ENCODE measurements at places on chromosomes 6 and 20.

DNA sequence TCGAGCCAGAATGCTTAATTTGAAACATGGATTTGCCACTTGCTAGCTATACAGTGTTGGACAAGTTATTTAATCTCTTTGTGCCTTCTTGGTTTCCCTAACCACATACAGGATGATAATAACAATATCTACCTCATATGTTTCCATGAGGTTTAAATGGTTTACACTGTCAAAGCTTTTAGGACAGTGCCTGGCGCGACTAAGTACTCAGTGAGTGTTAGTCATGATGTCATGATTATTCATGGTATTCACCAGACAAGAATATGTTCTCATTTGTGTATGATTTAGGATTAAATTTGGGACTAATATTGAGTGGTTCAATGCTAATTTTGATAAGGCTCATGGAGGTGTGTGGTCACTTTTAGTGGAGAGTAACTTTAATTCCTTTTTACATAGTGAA is 167.4 kb downstream of the EYA4 start:
- DNase-seq = no peak

GRCh38 chr6:31791324-31792089 is 4.0 kb downstream of the VARS1 start:
- DNase-seq = peak; percentile 37

- peak; percentile 41 for DNase-seq
Observed at GRCh38 chr6:29887819-29888776, 54.2 kb upstream of the HLA-A start.

GRCh38 chr6:31720196-31720770 is 1.3 kb downstream of the LY6G6C start:
- DNase-seq = no peak

GRCh38 chr6:73989428-73989827 is 293.4 kb downstream of the CD109 start:
- no peak for DNase-seq

DNA sequence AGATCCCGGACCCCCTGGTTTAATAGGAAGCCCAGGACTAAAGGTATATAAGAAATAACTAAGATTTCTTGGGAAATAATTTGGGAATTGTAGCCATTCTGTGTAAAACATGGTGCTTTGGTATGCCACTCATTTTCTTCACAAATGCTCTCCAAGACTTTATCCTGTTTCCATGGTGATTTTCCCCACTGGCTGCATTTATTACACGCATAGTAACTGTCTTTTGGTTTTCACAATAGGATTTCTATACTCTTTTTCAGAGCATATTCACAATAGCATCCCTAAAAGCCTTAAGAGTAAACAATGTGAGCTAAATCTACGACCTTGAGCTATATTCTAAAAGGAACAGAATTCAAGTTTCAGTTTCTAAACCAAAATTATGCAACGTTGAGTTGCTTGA is 160.8 kb downstream of the COL9A1 start:
- DNase-seq = no peak

GRCh38 chr6:41255638-41256246 is 27.6 kb downstream of the TREML4 start:
- no peak for DNase-seq

DNA sequence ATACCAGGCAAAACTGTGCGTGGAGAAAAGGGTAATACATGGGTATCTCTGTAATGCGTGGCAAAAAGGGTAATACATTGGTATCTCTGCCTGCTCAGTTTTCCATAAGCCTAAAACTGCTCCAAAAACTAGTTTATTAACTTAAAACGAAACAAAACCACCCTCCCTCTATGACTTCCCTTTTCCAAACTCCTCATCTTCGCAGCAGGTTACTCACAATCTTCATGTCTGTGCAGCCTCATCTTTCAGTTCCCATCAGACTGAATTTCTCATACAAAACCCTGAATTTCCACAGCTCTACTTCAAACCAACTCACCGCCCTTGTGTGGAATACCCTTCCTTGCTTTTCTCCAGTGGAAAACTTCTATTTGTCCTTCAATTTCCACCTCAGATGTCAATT is 199.4 kb downstream of the PHACTR1 start:
- no peak for DNase-seq

DNA sequence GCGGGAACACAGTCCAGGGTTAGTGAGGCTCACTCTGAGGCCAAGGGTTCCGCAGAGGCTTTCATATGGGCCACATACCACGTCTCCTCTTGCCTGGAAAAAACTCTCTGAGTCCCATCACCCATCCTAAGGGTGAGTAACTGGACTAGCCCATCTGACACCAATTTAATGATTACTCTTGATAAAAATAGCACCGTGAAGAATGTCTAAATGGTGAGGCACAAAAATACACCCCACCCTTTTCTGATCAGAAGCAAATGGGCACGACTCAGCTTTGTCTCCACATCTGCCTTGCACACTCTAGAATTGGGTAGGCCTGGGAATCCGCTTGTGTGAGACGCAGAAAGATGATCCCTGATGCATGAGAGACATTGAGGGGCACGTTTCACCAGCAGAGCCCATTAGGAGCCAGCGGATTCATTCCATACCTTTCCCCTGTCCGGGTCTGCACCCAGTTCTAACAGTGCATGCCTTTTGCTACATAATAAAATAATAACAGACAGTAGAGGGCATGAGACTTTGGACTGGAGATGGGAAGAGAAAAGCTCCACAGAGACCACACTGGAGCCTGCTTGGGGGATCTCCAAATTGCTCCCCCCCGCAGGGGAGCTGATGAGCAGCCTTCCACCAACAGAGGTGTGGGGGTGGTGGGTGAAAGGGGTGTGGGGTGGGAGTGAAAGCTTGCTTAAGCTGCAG is 110.0 kb upstream of the KCNK16 start:
- DNase-seq = no peak

DNA sequence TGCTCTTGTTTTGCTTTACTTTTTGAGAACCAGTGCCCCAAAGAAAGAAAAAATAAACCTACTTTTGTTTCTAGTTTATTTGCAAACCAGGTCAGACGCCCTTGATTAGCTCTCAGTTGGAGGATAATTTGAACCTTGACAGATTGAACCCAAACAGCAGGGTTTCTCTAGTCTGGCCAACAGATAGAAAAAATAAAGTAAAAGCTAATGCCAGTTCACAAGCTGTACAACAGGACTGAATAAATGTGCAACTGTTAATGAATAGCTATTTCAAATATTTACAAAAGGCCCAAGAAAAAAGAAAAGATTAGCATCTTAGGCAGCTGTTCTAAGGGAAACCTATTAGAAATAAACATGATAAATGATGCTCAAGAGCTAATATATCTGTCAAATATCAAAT is 331.8 kb downstream of the CDKAL1 start:
- DNase-seq = no peak

- DNase-seq = no peak
Observed at GRCh38 chr6:14877758-14878157, 368.1 kb upstream of the JARID2 start.

- no peak for DNase-seq
Observed at GRCh38 chr6:63425493-63425892, 105.7 kb upstream of the LGSN start.

DNA sequence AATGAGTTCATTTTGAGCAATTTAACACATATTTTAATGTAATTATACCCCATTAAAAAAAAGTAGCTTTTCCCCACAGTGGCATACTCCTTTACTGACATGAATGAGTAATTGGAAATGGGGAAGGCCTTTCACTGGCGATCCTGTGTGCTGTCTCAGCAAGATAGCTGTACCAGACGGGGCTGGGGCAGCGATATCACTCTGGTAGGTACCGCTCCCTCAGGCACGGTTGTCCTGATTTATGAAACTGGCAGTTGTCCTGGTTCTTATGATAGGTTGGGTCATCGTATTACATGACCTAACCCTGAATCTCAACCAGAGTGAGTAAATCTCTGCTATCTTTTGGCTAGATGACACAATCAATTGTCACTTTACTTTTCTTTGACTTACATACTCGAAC is 355.0 kb upstream of the MAP3K7 start:
- DNase-seq = no peak

GRCh38 chr6:112634376-112634775 is 287.2 kb downstream of the RFPL4B start:
- no peak for DNase-seq

DNA sequence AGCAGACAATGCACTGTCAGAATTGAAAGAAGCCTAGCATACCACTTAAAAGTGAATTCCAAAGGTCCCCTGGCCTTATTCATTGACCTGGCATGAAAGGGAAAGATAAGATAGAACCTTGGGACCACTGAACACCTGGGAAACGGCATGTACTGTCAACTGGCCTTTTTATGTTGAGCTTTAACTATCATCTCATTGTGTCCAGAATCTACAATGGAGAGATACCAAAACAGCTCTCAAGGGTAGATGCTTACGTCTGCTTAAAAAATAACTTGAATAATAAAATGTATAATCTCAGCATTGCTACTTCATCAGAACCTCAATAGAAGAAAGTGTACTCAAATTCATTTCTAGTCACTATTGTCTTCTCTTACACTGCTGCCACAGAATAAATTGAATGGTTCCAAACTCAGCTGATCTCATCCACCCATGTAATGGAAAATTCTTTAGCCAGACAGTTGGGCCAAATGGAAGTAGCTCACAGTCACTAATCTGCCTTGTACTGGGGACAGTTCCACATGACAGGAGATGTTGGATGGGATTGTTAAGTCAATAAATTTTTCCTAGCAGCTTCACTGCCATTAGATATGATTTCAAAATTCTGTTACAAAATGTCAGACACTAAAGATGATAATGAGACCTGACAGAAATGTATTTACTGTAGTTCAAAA is 93.8 kb downstream of the MLIP start:
- no peak for DNase-seq

GRCh38 chr6:42820512-42821340 is 38.9 kb downstream of the BICRAL start:
- DNase-seq = no peak

GRCh38 chr6:84547341-84547801 is 217.0 kb downstream of the TBX18 start:
- no peak for DNase-seq

GRCh38 chr6:74199215-74199915 is 503.4 kb downstream of the CD109 start:
- DNase-seq = no peak

DNA sequence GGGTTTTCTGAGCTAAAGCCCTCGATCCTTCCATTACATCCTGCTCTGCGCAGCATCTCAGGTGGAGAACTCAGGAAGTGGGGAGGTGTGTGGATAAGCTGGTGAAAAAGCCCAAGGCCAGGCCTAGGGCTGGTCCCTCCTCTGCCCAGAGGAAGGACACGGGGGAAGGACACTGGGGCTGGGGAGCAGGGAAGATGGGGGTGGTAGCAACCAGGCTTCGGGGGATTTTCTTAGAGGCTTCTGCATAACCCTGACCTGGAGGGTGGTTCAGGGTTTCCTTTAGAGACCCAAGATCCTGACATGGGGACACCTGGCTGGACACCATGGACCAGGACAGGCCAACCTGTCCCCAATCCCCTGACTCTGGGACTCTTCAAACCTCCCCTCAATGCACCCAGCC is 37.9 kb downstream of the SUN5 start:
- no peak for DNase-seq

- no peak for DNase-seq
Observed at GRCh38 chr6:408148-408547, 16.6 kb downstream of the IRF4 start.

- DNase-seq = no peak
Observed at GRCh38 chr6:138430361-138431145, 26.5 kb downstream of the HEBP2 start.

DNA sequence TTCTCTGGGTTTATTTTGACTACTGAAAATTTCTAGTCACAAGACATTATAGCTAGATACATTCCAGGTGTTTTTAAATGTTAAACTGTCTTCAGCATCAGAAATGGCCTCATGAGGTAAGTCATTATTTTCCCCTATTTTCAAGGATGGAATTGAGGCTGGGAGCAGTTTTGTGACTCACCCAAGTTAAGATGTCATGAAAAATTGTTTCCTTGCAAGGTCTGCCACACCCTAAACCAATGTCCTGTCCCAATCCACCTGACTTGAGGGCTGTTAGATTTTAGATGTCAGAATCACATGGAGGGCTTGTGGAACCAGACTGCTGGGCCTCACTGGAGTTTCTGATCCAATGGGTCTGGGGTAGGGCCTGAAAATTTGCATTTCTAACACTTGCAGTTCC is 16.9 kb downstream of the SLC22A3 start:
- no peak for DNase-seq

DNA sequence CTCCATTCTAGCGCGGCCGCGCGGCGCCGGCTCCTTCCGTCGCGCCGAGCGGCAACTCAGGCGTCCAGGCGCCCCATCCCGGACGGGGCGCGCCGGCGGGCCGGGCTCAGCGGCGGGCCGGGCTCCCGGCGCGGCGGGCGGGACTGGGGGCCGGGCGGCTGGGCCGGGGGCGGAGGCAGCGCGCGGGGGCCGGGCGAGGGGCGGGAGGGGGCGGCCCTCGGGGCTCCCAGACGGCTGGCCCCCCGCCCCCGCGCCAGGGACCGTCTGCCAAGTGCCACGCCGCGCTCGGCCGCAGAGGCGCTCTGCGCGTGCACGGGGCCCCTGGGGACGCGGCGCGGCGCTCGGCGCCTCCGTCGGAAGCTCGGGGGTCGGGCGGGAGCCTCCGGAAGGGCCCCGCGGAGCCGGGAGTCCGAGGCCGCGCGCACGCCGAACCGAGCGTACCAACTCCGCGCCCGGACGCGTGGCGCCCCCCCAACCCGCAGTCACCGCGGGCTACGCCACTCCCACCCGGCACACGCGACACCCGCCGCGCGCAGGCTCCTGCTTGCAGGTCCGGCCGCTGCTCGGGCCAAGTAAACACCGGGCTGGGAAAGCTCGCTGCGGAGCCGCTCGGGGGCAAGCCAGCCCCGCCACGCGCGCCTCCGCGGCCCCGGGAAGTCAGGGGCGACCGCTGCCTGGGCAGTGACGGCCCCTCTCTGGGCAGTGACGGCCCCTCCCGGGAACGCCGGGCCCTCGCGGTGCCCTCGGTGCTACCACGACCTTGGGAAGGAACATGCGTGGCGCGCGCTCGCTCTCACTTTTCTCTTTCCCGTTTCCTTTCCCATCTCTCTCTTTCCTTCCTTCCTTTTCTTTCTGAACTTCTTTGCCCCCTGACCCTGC is at the start of gene PREX1:
PREX1 (minus strand) TSS at position 145 of the 879 bp plus-strand sequence; CDS start at position 6, 139 bp downstream.
- DNase-seq = peak; percentile 61

GRCh38 chr6:124674042-124674441 is 288.2 kb upstream of the RNF217 start:
- DNase-seq = no peak

- no peak for DNase-seq
Observed at GRCh38 chr6:36721369-36722140, 23.9 kb downstream of the RAB44 start.
